ENCODE measurements at places on chromosomes 4 and X.

DNA sequence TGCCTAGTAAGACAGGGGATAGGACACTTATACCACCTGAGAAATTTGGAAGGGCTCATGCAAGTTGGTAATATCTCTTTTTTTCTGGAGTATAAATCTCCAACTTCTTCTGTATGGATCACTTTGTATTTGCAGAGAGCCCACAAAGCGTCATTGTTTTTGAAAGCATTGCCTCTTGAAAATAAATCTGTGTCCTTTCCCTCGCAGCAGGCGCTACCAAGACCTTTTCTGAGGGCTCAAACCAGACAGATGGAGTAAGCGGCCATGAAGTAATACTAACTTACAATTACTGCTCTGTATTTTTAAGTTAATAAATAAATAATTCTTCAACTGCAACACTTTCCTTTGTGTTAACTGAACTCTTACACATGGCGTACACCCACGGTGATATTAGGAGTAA, 56.0 kb upstream of the FBXW7 start:
- DNase-seq = no peak

DNA sequence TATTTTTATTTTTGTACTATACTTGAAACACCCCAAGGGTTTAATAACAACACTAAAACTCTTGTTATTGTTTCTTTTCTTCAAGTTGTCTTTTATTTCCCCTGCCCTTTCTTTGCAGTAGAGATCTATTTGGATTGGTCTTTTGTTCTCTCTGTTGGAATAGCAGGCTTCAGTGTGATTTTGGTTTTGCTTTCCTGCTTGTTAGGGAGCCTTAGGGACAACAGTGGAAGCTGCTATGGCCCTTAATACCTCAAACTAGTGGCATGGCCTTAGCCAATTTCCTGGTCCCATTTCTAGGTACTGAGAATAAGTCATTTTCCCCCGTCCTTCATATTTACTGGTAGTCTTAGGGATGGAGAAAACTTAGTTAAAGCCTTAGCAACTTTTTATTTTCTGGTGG, 535.4 kb upstream of the NDST4 start:
- no peak for DNase-seq

DNA sequence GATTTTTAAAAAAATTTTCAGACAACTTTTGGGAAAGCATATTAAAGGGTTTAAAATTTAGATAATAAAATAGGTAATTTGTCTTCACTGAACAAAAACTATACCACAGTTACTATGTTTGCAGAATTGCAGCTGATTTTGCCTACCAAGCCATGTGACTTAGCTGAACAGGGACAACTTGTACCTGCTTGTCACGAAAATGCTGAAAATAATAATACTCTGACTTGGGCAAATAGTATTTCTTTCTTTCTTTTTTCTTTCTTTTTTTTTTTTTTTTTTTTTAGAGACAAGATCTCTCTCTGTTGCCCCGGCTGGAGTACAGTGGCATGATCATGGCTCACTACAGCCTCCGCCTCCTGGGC, 225.2 kb upstream of the PPP1R2C start:
- no peak for DNase-seq

DNA sequence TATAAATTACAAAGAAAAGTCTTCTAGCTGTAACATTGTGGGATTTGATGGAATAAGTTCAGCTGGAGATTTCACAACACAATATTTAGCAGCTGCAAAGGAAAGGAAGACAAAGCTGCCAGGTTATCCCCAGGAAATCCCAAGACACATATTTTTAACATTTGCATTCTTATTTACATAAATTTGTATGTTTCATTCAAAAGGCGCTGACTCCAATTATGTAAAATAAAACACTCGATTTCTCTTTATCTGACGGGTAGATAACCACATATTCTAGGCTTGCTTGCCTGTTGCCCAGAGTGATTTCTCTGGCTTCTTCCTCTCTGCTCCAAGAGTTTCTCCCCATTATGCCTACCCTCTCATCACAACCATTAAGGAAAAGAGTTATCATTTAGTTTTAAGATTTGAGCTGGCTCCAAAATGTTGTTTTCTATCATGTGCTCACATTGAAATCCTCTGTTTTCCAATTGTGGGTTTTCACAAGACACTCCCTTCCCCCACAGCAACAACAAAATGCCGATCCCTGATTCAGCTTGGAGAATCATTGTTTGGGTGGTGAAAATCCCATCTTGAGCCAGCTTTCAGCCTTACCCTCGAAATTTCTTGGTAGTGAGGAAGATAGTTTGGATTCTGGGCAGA, 128.2 kb upstream of the RASGEF1B start:
- DNase-seq = no peak

DNA sequence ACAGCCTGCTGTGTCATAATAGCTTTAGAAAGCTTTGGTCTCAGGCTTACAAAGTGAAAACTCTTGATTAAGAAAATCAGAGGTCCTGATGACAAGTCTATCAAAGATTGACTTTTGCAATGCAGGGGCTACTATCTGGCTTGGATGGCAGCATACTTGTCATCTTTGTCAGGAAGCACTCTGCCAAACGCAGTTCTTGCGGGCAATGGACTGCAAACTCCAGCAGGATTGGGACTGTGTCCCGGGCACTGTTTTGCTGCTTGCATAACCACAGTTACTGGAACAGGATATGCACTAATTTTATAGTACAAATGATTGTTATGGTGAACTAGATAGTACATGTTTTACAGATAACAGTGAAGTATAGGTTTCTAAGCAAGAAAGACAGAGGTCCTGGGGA, 185.6 kb downstream of the IQCM start:
- DNase-seq = no peak

- DNase-seq = peak; percentile 43
Measured at GRCh38 chrX:136268051-136269048, 17.1 kb upstream of the MAP7D3 start.

DNA sequence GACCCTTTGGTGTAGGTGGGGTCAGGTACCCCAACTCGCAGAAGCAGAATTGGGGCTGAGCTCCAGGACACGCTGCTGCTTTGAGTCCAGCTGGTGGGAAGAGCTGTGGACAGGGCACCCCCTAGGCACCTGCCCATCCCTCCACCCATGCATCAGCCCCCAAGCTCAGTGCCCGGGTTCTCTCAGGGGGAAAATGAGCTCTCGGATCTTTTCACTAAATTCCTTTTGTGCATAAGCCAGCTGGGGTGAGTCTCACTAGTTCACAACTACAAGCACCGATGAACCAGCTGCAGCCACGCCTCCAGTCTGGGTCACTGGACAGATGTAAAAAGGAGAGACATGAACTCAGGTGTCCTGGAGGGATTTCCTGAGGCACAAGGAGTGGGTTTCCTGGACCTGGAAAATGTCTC, 286.8 kb downstream of the CRLF2 start:
- no peak for DNase-seq

DNA sequence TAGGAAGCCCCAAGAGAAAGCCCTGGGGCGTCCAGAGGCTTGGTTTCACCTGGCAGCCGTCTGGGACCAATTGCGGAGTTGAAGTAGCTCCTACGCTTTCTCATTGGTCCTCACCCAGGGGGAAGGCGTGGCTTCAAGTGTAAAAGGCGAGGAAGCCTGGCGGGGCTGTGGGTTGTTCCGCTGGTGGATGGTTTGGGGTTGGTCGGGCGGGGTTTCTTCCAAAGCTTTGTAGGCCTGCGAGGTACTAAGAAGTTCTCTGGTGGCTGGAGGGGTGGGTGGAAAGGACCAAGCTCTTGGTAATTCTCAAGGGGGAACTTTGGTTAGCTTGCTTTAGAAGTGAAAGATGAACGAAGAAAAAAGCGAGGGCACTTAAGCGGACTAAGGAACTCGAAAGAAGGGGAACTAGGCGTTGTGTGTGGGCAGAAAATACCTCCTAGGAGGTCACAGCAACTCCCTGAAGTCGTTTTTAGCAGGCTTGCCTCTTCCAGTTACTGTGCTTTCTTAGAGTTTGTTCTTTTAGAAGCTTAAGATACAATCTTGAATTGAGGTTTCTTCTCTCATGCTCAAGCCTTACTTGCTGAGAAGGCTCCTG, 36.6 kb downstream of the CCNG2 start:
- DNase-seq = peak; percentile 82

DNA sequence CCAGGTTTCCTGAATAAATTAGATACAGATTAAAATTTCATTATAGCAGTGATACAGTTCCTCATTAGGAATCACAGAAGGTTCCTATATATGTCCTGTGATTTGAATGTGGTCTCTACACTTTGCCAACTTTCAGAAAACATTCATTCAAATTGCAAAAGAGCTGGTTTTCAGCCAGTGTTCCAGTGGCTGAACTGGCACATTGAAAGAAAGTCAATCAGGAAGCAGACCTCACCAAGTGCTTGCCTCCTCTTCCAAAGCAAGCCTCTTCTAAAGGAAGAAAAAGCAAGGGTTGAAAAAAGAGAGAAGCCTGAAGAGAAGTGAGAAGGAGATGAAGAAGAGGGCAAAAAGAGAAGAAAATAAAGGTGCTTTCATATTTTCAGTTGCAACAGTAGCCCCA, 12.7 kb downstream of the KLHL34 start:
- DNase-seq = no peak

DNA sequence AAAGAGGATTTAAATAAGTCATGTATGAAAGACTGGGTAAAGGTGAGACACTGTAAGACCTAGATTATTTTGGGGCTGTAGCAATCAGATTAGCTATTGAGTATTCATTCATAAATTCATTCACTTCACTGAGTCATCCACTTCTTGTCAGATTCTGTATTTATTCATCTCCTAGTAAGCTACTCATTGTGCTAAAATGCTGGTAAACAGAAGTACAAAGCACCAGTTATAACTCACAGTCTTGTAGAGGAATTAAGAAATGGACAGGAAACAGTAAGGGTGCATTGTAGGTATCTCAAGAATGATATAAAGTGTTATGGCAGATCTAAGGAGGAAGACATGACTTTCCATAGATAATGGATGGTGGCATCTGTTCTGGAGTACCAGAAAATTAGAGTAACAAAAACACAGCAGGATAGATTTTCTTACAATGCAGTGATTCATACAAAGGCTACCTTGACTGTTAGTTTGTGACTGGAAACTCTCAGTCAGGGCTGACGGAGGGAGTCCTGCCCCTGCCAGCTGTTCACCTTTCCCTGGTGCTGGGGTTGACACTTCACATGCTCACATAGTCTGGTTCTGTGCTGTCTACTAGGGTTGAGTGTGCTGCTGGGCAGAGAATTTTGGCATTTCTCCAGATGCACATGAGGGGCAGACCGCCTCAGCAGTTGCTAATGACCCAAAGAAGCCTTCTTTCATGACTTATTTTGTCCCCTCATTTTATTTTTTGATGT, 26.5 kb upstream of the HAND2 start:
- no peak for DNase-seq

DNA sequence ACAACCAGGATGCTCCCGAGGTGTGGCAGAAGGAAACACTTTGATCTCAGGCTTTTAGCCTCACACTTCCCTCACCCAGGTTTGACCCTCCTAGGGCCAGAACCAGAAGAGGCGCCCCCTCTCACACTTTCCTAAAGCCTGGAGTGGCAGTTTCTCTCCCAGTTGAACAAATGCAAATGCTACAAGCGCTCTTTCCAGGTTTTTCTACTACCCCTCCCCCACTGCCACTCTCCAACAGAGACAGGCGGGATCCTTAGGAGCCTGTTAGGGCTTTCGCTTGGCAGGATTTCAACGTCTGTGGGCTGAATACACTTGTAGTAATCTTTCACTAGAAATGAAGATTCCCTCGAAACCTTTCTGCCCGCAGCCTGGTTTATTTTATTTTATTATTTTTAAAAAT, 2.4 kb downstream of the TSC22D3 start:
- no peak for DNase-seq

GRCh38 chrX:118536204-118536603, 40.6 kb downstream of the DOCK11 start:
- DNase-seq = no peak

GRCh38 chr4:73998040-73999011, at the start of gene CXCL5:
Gene CXCL5, minus strand, starts transcription at chr4:73998677. Its CDS starts 96 bp downstream, at chr4:73998581.
- DNase-seq = no peak

DNA sequence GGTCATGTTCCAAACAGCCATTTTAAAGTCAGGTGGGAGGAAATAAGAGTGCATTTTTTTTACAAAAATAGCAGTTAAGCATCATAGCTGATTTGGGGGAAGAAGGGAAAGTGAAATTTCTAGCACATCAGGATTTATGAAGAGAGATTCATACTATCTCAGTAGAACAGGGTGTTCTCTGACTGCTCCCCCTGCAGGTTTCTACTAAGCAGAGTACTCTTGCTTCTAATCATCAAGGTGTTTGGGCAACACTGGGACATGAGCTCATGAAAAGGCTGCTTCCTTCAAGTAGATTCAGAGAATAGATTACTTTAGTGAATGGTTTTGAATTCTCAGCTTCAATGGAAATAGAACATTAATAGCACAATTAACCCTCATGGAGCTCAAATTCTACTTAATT, 591.4 kb upstream of the PCDH10 start:
- no peak for DNase-seq

DNA sequence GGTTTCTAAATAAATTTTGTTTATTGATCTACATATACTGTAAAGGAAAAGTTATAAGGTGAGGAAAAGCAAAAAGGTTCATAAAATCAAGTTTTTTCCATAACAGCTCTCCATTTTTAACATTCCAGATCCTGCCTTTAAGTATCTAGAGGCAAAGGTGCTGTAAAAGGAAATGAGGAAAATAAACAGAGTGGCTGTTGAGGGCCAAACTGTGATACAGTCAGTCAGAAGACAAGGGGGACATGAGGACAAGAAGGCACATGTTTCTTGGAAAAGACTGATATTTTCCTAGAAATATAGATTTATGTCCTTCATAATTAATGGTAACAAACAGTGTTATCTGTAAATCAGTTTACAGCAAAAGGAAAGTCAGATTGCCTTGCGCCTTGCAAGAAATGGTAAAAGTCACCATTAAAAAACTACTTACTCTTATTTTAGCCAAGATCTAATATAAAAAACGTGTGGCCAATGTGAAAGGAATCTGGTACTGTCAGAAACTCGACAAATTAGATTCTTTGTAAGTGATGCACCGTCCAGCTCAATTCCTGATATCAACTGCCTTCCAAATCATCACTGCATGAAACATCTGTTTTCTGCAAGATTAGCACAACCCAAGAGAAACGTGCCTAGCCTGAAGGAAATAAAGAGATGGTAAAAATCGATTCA, 34.0 kb upstream of the VEGFD start:
- no peak for DNase-seq

GRCh38 chr4:80189956-80190677, 7.2 kb upstream of the PRDM8 start:
- no peak for DNase-seq

- no peak for DNase-seq
Measured at GRCh38 chr4:20326977-20327376, 75.3 kb downstream of the SLIT2 start.

- DNase-seq = no peak
Measured at GRCh38 chr4:6582889-6583490, 8.0 kb downstream of the MAN2B2 start.

Measured in stimulated activated CD8-positive, alpha-beta memory T cell treated with anti-CD3 and anti-CD28 coated beads, Interleukin-4, amount 100 ng/mL, for 48 hours (primary cell).